Stimulated activated CD4-positive, alpha-beta T cell treated with anti-CD3 and anti-CD28 coated beads, Interleukin-12 subunit alpha, Interleukin-12 subunit beta, amount 100 ng/mL, for 48 hours (primary cell): ENCODE measurements at places on chromosomes 1 and 21.

GRCh38 chr1:55559842-55560241 is 344.7 kb upstream of the USP24 start:
- DNase-seq = no peak

GRCh38 chr21:36149788-36150711 is 6.6 kb upstream of the DOP1B start:
- no peak for DNase-seq

DNA sequence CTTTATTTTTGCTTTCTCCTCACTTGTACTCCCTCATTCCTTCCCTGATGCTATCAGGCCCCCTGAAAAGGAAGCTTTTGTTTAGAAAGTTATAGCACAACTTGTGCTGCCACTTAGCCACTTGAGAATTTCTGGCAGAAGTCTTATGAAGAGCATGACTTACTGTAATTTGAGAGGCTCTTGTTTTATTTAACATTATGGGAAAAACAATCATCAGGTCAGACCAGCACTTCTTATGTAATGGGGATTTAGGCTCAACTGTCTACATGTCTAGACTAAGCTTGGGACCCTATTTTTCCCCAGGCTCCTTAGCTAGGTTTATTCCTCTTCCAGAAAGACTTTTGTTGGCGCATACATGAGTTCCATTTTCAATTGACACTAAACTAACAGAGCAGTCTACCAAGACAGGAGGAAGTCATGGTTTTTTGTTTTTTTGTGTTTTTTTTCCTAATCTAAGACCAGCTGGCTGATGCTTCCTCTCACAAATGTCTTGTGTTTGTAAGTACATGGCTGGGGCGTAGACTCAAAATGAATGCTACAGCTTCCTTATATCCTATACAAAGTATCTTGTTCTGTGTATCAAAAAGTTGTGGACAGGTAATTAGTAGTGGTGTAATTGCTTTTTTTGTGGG is 31.5 kb downstream of the TNFSF4 start:
- DNase-seq = no peak

- no peak for DNase-seq
Observed at GRCh38 chr1:231972111-231972445, 345.5 kb downstream of the DISC1 start.

DNA sequence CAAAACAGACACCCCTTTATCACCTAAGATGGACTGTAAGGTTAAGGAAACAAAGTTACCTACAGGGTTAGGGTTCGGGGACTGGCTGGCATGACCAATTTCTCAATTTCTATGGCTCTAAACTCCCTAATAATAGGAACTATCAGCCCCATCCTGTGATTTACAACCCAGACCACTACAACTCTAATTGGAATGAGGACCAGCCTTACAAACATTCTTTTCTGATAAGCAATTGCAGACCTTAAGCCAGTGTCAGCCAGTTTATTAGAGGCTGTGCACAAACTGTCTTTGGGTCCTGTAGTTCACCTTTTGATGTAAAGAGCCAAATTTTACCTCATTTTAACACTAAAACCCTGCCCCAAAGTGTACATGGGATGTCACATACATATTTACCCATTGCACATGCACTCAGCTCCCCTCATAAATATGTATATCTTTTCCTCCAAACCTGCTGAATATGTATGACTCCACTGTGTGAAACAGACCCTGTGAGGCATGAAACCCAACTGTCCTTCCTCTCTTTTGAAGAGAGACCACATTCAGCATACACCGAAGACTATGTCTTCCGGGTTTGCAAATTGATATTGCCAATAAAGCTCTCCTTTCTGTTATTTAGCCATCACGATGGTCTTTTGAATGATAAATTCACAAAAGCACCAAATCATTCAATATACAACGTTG is 7.3 kb upstream of the APP start:
- no peak for DNase-seq

GRCh38 chr1:200665861-200666260 is 3.8 kb downstream of the DDX59 start:
- no peak for DNase-seq

GRCh38 chr1:89901957-89902669 is 81.3 kb downstream of the LRRC8D start:
- no peak for DNase-seq

DNA sequence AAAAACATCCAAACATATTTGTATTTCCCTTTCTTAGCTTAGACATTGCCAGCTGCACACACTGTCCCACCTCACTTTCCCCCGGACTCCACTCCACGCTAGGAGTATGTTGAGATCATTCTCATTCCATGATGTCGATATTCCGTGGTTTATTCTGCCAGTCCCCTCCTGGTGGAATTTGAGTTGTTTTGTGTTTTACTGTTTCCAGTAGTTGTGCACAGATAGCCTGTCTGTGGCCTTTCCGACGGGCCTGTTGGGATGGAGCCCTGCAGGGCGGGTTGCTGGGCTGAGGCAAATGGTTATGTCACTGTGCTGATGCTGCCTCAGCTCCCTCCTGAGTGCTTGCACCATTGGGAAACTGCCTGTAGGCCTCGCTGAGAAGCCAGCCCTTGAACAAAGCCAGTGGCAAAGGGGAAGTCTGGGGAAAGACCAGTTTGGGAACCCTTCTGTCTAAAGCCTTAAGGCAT is 12.8 kb downstream of the TRAPPC10 start:
- DNase-seq = no peak

DNA sequence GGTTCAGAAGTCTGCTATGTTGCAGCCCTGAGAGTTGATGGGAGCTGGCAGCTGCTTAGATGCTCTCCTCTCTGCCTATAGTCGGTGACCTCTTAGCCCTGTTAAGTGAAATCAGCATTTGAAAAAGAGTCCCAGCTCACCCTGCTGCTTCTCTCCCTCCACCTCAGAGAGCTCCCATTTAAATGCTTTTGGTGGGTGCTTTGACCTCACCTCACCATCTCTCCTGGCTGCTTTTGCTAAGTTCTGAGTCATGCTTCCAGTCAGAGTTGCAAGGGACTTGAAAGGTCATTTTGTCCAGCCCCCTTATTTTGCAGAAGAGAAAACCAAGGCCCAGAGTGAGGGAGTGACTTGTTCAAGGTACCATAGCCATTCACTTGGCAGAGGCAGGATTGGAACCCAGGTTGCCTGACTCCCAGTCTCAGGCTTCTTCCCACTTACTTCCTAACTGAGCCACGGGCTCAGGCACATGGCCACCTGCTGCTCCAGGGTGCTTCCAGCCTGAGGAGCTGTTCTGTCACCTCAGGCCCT is 3.3 kb downstream of the MAPKAPK2 start:
- DNase-seq = no peak

- DNase-seq = peak; percentile 63
Observed at GRCh38 chr1:204445860-204446412, 34.3 kb upstream of the PPP1R15B start.

- DNase-seq = no peak
Observed at GRCh38 chr1:51559064-51559500, 40.0 kb upstream of the EPS15 start.

- DNase-seq = no peak
Observed at GRCh38 chr21:36260030-36260787, 59.8 kb upstream of the MORC3 start.

GRCh38 chr1:3079381-3080052 is 10.5 kb downstream of the PRDM16 start:
- no peak for DNase-seq

- DNase-seq = no peak
Observed at GRCh38 chr1:2242814-2243725, 15.0 kb downstream of the SKI start.

- DNase-seq = no peak
Observed at GRCh38 chr1:107683683-107684082, 281.3 kb downstream of the VAV3 start.

DNA sequence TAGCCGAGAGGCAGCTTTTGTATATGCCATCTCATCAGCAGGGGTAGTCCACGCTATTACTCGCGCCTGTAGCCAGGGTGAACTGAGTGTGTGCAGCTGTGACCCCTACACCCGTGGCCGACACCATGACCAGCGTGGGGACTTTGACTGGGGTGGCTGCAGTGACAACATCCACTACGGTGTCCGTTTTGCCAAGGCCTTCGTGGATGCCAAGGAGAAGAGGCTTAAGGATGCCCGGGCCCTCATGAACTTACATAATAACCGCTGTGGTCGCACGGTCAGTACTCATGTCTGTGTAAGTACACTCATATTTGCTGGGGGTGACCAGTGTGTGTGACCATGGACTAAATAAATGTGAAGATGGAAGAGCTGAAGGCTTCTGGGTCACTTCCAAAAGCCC is 7.4 kb downstream of the WNT2B start:
- no peak for DNase-seq

DNA sequence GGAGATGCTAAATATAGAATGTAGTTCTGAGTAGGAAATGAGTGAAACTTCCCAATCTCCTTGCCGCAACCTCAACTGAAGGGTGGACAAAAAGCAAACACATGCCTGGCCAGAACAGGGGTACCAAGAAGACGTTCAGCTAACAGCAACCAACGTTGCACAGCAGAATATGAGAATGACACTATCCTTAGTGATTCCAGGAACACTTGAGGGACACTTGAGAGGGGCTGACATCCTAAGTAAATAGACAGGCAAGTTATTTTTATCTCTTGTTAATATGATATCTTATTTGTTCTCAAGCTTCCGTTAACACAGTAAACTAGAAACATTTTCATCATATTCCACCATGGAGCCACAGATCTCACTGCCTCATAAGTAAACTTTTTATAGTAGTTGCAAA is 908 bp downstream of the KRTAP19-1 start:
- DNase-seq = no peak

- no peak for DNase-seq
Observed at GRCh38 chr21:34647555-34647954, 21.2 kb upstream of the CLIC6 start.

- no peak for DNase-seq
Observed at GRCh38 chr1:1032424-1032823, 12.5 kb downstream of the AGRN start.

GRCh38 chr1:157288006-157288405 is 149.8 kb upstream of the ETV3 start:
- DNase-seq = no peak

DNA sequence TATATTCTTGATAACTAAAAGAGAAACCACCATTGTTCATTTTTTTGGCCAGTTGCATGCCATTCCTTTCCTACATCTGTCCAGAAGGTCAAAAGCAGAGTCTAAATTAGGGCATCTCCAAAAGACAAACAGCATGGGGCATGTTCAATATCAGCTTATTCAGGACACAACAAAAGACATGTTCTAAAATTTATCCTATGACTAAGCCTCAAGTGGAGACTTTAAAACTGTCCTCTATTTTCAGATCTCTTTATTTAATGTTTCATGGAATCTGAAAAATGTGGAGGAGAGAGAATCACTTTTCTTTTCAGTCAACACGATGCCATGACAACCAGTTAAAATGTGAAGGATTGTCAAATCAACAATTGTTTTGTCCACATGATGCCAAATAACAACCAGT is 303.4 kb upstream of the PRMT6 start:
- no peak for DNase-seq

DNA sequence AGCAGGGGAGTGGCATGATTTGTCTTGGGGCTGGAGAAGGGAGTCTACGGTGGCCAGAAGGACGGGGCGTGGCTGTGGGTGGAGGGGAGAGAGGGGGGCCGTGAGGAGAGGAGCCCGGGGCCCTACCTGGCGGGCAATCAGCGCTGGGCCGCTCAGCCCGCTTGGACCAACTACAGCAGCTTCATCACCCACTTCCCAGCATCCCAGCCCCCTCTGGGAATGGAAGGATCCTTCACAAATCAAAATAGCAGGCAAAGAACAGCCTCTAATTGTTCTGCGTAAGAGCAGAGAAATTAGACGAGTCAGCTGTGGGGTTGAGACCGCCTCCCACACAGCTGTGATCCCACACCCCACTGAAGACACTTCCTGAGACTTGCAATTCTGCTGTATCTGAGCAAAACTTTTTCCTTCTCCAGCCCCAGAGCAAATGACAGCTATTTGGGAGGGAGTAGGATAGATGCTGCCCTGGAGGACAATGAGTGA is 43.5 kb downstream of the OPRD1 start:
- no peak for DNase-seq

GRCh38 chr1:193806079-193807048 is 620.0 kb upstream of the B3GALT2 start:
- no peak for DNase-seq

- DNase-seq = no peak
Observed at GRCh38 chr1:191533254-191533653, 625.0 kb upstream of the RGS18 start.

DNA sequence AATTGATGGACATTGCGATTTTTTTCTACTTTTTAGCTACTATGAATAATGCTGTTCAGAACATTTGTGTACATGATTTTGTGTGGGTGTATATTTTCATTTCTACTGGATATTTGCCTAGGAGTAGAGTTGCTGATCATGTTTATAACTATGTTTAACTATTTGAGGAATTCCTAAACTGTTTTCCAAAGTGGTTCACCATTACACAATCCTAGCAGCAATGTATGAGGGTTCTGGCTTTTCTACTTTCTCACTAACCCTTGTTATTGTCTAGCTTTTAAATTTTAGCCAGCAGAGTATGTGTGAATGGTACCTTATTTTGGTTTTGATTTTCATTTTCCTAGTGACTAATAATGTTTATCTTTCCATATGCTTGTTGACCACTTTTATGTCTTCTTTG is 86.2 kb downstream of the ATG4C start:
- DNase-seq = no peak
